ENCODE measurements at places on chromosomes 2 and 18. TPM values are rescaled to one million over a fixed set of nuclear protein-coding genes. Genes with fewer than 3 reads are reported as not detected.

The SNORC gene
- total RNA-seq, result 15.0 TPM

- H3K36me3 ChIP-seq, result no peaks in the 10 kb centered on the region
- no peak overlapping the region for H3K27ac ChIP-seq
- H3K27me3 ChIP-seq, result no peaks in the 10 kb centered on the region
- H3K4me3 ChIP-seq, result no peak overlapping the region
These were observed 7.6 kb downstream of the PTPN18 start for GRCh38 chr2:130363479-130363878.

GRCh38 chr2:120425014-120425413 lies 79.1 kb downstream of the INHBB start:
- H3K27ac ChIP-seq, result no peak overlapping the region
- H3K4me1 ChIP-seq, result no peaks in the 10 kb centered on the region
- no peak for DNase-seq
- no peaks in the 10 kb centered on the region for H3K36me3 ChIP-seq
- no peak overlapping the region for H3K4me3 ChIP-seq

The C18orf54 gene
- total RNA-seq, result 3.8 TPM

DNA sequence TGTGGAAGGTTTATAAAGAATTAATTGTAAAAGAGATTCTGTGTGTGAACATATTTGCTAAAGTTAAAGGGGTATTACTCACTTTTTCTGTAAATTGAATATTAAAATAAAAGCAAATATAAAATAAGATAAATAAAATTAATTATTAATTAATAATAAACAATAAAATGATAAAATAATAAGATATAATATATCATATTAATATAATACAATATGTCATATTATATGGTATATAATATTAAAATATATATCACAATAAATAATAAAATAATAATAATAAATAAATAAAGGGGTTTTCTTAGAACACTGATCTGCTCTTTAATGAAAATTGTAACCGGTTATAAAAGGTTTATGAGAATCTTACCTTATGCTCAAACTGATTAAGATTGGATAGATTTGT lies 29.8 kb downstream of the TMEM200C start:
- peaks cover 7% of the 10 kb centered on the region for H3K27me3 ChIP-seq
- DNase-seq, result no peak
- H3K36me3 ChIP-seq, result no peaks in the 10 kb centered on the region
- H3K4me1 ChIP-seq, result no peaks in the 10 kb centered on the region

DNA sequence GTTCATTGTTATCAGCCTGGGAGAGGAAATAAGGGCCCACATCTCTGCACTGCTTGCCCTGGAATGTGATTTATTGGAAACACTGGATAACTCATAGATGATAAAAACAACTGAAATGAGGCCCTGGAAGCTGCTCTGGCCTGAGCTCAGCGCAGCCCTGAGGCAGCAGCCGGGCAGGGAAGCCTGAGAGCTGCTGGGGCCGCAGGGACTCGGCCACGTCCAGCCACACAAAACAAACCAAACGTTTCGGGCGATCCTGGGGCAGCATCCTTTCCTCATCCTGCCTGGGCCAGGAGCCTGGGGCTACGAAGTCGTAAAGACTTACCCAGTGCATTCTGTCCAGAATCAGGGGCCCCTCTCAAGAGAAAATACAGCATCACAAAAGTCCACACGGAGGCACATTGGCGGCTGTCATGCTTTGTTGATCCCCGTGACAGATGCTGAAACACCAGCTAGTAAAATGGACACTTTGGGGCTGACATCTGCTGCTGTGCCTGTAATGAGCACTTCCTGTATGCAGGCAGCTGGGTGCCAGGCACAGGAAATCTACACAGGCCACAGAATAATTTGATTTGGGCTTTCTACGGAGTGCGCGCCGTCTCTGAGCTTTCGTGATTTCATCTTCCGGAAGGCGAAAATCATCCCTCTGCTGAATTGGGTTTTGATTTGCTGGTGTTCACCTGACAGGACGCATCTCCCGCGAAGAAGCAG lies 250.6 kb downstream of the EIPR1 start:
- H3K4me3 ChIP-seq, result no peak overlapping the region
- no peaks in the 10 kb centered on the region for H3K36me3 ChIP-seq
- H3K4me1 ChIP-seq, result no peaks in the 10 kb centered on the region
- peaks cover 15% of the 10 kb centered on the region for H3K27me3 ChIP-seq
- DNase-seq, result peak; percentile 54

DNA sequence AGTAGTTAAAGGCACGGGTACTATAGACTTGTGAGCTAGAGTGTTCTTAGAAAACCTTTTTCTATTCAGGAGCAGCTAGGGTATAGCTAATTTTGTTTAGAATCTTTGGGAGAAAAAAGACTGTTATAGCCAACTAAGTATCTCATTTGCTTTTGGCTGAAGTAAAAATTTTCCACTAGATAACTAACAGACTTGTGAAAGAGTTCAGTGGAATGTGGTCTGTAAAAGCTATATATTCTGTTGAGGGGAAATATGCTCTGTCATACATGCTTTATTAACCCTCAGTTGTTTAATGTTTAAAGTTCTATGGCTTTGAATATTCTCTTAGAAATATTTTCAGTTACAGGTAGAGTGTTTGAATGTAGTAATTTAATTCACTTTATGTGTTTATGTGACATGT lies 49.7 kb downstream of the RIF1 start:
- no peaks in the 10 kb centered on the region for H3K27me3 ChIP-seq
- H3K36me3 ChIP-seq, result peaks cover 66% of the 10 kb centered on the region
- no peak overlapping the region for H3K27ac ChIP-seq

- H3K27ac ChIP-seq, result no peak overlapping the region
- H3K4me1 ChIP-seq, result no peaks in the 10 kb centered on the region
- DNase-seq, result no peak
- H3K4me3 ChIP-seq, result no peak overlapping the region
- H3K27me3 ChIP-seq, result no peaks in the 10 kb centered on the region
These were observed 278.3 kb upstream of the LRATD1 start for GRCh38 chr2:14354231-14354630.

The EPAS1 gene
- 113 TPM for total RNA-seq

DNA sequence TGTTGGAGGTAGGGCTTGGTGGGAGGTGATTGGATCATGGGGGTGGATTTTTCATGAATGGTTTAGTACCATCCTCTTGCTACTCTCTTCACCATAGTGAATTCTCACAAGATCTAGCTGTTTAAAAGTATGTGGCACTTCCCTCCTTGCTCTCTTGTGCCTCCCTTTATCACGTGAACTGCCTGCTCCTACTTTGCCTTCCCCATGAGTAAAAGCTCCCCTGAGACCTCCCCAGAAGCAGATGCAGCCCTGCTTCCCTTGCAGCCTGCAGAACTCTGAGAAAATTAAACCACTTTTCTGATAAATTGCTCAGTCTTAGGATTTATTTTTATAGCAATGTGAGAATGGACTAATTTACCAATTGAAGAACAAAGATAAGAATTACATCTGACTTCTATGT lies 223.1 kb downstream of the RNF144A start:
- no peaks in the 10 kb centered on the region for H3K27me3 ChIP-seq
- no peak for DNase-seq

The DNAJC5G gene
- not detected for total RNA-seq
